ENCODE measurements at places on chromosomes 7 and 10.

GRCh38 chr10:98524124-98524523, 77.4 kb upstream of the HPS1 start:
- no peak for DNase-seq

- DNase-seq = no peak
Observed at GRCh38 chr10:77405771-77406241, 231.8 kb downstream of the KCNMA1 start.

GRCh38 chr7:155203882-155204691, 93.6 kb upstream of the INSIG1 start:
- DNase-seq = no peak

GRCh38 chr10:117363028-117363427, 12.2 kb downstream of the PDZD8 start:
- DNase-seq = no peak

DNA sequence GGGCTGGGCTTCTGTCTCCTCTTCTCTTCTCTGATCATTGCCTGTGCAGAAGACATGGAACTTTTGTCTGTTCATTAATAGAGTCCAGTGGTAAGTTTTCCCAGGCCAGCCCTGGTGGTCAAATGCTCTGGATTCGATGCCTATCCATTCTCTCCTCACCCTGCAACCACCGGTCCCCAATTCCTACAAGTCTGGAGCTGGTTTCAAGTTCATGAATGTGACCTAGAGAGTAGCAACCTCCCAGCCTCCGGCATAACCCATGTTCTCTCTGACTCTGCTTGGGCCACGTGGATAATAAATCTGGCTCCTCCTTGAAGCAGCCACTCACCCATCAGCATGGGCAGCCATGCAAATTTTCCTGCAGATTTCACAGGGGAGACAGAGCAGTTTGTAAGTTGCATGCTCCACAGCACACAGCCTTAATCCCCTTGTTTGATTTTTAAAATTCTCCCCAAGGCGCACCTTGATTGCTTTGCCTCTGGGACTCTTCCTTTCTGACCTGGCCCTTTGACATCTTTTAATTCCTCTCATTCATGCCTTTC, 37.3 kb upstream of the PDZD8 start:
- no peak for DNase-seq

GRCh38 chr10:44870031-44870430, 41.1 kb upstream of the TMEM72 start:
- no peak for DNase-seq

GRCh38 chr10:110503528-110504110, 5.9 kb downstream of the DUSP5 start:
- DNase-seq = no peak

All from CD4-positive, alpha-beta T cell (primary cell).